ENCODE measurements at places on chromosomes 1 and 21.
A peak's percentile ranks its signal among the peaks of the same experiment; 100 is the strongest.

- DNase-seq = no peak
Observed at GRCh38 chr1:39392851-39393573, 98.4 kb upstream of the BMP8A start.

GRCh38 chr21:39048064-39048463, 135.2 kb downstream of the PSMG1 start:
- DNase-seq = no peak

DNA sequence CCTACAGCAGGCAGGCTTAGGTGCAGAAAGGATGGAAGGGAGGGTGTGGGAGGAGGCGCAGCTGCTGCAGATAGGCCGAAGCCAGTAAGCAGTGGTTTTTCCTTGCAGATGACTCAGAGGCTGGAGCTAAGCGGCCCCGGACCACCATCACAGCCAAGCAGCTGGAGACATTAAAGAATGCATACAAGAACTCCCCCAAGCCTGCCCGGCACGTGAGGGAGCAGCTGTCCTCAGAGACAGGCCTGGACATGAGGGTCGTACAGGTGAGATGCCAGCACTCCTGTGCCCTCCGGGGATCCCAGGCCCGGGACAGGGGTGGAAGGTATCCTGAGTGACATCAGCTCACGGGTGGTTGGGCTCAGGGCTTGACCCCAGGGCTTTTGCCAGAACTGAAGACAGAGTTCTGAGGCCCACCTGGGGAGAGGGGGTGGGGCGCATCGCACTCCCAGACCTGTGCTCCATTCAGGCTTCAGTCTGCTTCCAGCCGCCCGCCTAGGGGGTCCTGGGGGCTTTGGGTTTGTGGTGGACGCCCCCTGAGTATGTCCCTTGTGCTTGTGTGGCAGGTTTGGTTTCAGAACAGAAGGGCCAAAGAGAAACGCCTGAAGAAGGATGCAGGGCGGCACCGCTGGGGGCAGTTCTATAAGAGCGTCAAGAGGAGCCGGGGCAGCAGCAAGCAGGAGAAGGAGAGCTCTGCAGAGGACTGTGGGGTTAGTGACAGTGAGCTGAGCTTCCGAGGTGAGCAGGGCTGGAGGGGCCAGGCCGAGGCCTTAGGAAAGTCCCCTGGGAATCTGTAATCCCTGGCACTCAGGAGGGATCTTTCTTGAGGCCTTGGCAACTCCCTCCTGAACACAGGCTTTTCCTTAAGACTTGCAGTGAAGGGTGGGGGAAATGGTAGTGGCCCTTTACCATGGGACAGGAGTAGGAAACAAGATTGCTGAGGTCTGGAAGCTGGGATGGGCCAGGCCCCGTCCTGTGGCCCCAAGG, 41.5 kb downstream of the LHX4 start:
- DNase-seq = no peak

DNA sequence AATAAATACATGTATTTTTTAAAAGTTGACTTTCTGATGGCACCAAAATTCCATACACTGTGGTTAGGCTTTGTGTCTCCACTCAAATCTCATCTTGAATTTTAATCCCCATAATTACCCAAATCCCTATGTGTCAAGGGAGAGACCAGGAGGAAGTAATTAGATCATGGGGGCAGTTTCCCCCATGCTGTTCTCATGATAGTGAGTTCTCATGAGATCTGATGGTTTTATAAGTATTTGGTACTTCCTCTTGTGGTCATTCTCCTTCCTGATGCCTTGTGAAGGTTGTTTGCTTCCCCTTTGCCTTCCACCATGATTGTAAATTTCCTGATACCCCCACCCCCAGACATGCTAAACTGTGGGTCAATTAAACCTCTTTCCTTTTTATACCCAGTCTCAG, 1218.4 kb upstream of the PRMT6 start:
- DNase-seq = no peak

- DNase-seq = no peak
Observed at GRCh38 chr1:179493323-179493722, 82.4 kb downstream of the NPHS2 start.

GRCh38 chr1:113984710-113985109, 5.4 kb downstream of the OLFML3 start:
- no peak for DNase-seq

- no peak for DNase-seq
Observed at GRCh38 chr1:168653567-168653966, 75.4 kb downstream of the DPT start.

- no peak for DNase-seq
Observed at GRCh38 chr1:157580179-157580827, 17.6 kb downstream of the FCRL4 start.

DNA sequence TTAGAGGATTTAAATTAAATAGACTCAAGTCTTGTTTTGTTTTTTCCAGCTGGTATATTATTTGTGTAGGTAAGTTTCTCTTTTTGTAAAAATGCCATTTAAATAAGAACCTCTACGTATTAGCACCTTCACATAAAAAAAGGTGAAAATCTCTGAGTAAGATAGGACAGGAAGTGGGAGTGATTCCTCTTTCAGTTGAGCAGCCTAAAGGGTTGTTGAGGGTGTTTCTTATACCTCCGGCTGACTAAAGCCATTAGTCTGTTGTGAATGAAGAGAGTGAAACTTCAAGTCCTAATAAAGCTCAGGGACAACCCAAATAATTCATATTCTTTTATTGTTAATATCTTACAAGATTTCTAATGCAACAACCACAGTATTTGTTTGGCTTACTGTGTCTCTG, 188.7 kb downstream of the CHRM3 start:
- no peak for DNase-seq

- no peak for DNase-seq
Observed at GRCh38 chr1:4599521-4599920, 54.9 kb upstream of the AJAP1 start.

DNA sequence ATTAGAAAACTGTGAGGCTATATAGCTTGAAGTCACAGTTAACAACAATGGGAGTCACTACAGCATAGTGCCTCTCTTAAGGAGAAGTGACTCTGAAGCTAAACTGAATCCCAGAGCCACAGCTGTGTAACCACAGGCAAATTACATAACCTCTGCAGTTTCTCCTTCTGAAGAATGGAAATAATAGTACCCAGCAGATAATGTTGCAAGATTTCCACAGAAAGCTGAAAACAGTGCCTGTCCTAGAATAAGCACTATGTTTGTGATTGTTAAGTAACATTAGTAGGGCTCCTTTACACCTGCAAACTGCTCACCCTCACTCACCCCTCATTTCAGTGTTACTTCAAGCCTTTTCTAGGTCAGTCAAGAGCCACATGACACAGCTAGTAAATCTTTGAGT, 886.7 kb downstream of the PLA2G4A start:
- peak; percentile 95 for DNase-seq

GRCh38 chr1:1437904-1438376, 2.5 kb downstream of the VWA1 start:
- DNase-seq = no peak

- no peak for DNase-seq
Observed at GRCh38 chr1:205990226-205990625, 13.0 kb downstream of the RAB7B start.

GRCh38 chr1:166980383-166980782, 5.0 kb upstream of the ILDR2 start:
- DNase-seq = no peak

GRCh38 chr1:12521096-12521495, 96.9 kb downstream of the DHRS3 start:
- no peak for DNase-seq

- no peak for DNase-seq
Observed at GRCh38 chr1:95437781-95438180, 203.8 kb downstream of the RWDD3 start.

GRCh38 chr1:92957030-92957734, 4.1 kb downstream of the DIPK1A start:
- DNase-seq = no peak

GRCh38 chr1:100511058-100511457, 26.9 kb upstream of the GPR88 start:
- DNase-seq = peak; percentile 34

DNA sequence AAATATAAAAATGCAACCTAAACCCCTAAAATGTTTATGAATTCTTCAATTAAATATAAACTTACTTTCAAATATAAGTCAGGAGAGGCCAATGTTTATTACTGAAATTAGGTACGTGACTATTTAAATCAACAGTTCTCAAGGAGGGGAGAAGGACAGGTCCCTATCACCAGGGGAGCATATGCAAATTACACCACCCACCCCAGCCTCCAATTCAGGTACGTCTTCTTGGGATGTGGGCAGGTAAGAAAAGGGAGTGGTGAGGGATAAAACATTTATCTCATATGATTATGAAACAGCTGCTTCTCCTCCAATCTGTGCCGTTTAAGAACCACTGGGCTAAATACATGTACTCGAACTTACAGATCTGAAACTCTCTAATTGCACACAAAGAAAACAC, 3.4 kb downstream of the COP1 start:
- DNase-seq = no peak

DNA sequence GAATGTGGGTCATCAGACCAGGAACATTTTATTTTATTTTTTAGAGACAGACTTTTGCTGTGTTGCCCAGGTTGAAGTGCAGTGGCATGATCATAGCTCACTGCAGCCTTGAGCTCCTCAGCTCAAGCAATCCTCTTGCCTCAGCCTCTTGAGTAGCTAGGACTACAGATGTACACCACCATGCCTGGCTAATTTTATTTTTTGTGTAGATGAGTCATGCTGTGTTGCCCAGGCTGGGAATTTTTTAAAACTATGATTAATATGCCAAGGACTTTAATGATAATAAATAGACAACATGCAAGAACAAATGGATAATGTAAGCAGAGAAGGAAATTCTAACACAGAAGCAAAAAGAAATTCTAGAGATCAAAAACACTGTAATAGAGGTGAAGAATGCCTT, 142.4 kb downstream of the AK5 start:
- DNase-seq = no peak

DNA sequence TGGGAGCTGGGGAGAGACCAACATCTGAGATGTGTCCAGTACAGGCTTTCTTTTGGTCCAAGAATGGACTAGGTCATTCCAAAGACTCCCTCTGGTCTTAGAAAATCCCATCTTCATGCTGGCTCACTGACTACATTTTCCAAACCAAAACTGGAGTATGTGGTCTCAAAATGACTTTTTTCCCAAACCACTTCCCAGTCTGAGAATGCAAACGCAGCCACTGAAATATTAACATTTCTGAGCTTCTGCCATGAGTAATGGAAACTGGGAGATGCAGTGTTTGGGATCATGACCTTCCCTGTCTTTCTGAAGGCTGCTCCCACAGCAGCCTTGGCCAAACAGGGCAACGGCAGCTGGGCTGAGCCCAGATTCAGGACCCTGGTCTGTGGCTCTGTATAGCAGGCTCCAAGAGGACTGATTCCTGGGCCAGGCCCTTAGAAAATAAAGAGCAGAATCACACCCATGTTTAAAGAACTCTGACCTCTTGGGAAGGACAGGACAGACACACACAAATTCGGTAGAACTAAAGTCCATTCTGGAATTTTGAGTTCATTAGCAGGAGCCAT, 62.1 kb upstream of the CNTN2 start:
- no peak for DNase-seq

DNA sequence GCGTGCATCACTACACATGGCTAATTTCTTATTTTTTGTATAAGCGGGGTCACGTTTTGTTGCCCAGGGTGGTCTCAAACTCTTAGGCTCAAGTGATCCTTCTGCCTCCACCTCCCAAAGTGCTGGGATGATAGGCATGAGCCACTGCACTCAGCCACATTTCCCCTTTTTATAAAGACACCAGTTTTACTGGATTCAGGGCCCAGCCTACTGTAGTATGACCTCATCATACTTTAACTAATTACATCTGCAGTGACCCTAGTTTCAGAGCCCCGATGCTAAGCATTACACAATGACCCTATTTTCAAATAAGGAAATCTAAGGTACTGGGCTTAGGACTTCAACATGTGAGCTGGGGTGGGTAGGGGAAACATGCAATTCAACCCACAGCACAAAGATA, 31.8 kb upstream of the ENAH start:
- no peak for DNase-seq

DNA sequence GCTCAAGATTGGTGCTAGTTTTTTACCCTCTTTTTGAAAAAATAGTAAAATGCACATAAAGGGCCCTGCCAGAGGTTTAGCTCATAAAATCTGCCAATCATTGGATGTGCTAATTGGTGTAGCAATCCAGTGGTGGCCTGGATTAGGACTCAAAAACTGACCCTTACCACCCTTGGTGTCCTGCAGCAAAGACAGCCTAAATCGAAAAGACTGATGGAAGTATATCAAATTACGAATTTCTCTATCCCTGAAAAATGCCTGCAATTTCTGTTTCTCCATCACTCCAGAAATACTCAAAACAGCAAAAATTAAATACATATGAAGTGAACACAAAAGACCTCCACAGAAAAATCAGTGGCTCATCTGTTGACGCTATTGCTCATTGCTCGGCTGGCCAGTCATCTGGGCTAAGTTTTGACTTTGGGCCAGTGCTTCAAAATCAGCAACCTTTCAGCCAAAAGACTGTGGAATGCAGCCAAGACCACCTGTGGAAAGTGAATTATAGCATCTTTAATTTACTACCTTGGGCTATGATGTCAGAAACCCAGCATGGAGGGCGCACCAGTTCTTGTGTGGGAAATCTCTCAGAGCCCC, 30.0 kb downstream of the WLS start:
- DNase-seq = no peak

DNA sequence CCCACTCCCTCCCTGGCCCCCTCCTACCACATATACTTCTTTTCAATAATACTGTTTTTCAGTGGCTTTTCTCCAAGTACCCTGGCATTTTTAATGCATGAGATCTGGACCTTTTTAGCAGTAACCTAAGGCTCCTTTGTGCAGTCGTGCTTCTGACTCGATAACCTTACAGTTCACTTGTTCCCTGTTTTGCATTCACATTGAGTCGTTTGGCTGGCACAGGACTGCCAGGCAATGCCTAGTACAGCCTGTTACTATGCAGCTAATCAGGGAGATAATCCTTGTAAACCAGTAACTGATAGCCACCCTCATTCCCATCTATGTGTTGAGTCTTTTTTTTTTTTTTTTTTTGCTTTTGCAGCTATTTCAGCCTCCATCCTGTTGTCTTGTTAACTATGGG, 3.7 kb downstream of the ATP1B1 start:
- no peak for DNase-seq

- no peak for DNase-seq
Observed at GRCh38 chr1:208787219-208787618, 543.0 kb upstream of the PLXNA2 start.

GRCh38 chr1:84294751-84295150, 6.8 kb upstream of the SAMD13 start:
- no peak for DNase-seq

DNA sequence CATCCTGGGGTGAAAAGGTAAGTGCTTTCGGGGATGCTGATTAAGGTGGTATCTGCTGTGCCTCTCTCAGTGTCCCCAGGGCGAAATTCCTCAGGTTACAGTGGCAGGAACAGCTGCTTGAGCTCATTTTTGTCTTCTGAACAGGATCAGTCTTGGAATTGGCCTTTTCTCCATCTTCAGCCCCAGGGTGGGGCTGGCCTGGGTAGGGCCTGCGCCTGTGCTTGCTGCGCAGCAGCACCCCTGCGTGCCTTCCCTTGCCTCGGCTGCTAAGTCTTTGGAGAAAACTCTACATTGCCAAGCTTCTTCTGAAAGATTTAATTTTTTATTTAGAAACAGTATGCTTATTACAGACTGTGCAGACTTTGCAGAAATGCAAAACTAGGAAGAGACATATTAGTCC, 41.7 kb downstream of the ADARB1 start:
- no peak for DNase-seq

Data from SIG-M5 (cell line).